Adipocyte (in vitro differentiated cells): ENCODE measurements at places on chromosomes 12 and 14.
A peak's percentile ranks its signal among the peaks of the same experiment; 100 is the strongest.

- peak; percentile 68 for DNase-seq
These were observed 33.3 kb upstream of the ACTN1 start for GRCh38 chr14:69012256-69012953.

- peak; percentile 49 for DNase-seq
These were observed 29.0 kb downstream of the TRMT5 start for GRCh38 chr14:60951776-60952435.

GRCh38 chr12:3962631-3963483, 89.7 kb upstream of the PARP11 start:
- no peak for DNase-seq

GRCh38 chr12:5097786-5098185, 54.1 kb downstream of the KCNA5 start:
- DNase-seq = no peak

DNA sequence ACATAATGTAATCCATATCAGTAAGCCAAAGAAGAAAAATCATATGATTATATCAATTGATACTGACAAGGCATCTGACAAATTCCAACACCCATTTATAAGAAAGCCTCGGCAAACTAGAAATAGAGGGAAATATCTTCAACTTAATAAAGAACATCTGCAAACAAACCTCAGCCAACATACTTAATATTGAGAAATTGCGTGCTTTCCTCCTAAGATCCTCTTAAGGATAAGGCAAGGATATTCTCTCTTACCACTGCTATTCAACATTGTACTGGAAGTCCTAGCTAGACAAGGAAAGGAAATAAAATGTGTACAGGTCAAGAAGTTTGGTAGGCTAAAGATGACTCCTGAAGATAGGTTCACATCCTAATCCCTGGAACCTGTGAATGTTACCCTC, 115.9 kb downstream of the DERA start:
- DNase-seq = peak; percentile 70

DNA sequence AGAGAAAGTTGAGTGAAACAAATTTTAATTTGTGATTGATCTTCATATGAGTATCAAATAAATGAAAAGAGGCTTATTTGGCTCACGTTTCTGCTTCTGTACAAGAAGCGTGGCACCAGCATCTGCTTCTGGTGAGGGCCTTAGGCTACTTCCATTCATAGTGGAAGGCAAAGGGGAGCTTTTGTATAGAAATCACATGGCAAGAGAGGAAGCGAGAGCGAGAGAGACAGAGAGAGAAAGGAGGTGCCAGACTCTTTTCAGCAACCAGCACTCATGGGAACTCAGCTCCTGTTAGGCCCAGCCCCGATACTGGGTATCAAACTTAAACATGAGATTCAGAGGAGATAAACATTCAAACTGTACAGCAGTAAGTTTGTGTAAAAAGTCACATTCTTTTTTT, 121.4 kb downstream of the SYNE2 start:
- no peak for DNase-seq

DNA sequence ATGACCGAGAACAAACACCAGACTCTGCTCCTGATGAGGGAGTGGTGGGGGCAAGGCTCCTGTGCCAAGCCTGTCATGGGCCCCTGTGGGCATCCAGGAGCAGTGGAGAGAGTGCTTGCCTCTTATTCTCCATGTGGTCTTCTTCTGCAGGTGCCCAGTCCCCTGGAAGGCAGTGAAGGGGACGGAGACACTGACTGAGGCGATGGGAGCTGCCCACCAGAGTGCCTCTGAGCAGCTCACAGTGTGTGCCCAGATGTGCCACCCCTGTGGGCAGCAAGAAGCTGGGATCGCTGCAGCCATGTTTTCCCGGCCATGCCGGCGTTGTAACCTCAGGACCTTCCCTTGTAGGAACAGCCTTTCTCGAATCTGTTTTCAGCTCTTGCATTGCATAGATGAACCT, 6.4 kb upstream of the EP400 start:
- DNase-seq = no peak

DNA sequence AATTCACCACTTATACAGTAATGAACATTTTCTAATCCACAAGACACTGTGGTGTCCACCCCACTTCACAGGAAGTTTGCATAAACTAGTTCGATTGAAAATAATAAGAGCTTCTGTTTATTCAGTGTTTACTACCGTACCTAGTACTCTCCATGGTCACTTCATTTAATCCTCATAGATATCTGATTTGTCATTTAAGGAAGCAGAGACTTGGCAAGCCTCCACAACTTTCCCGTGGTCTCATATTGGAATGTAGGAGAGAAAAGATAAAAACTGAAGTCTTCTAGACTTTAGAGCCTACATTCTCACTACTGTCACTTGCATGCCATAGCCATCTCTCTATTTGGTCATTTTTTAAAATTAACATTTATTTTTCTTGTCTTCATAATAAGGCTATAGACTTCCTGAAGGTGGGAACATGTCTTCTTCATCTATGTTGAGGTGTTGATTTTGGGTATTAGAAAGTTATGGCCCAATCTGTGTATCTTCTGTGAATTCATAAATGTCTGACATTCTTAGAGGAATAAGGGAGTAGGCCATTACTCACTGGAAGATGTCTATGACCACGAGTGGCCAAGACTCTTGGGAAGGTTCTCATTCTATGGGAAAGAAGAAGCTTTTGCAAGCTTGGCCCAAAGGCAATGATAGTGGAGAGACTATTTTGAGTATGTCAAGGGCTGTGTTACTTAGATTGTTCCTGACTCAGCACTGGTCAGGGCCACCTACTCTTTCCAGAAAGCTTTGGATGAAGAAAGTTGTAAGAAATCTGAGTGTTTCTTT, 423.7 kb downstream of the LRIG3 start:
- DNase-seq = no peak

DNA sequence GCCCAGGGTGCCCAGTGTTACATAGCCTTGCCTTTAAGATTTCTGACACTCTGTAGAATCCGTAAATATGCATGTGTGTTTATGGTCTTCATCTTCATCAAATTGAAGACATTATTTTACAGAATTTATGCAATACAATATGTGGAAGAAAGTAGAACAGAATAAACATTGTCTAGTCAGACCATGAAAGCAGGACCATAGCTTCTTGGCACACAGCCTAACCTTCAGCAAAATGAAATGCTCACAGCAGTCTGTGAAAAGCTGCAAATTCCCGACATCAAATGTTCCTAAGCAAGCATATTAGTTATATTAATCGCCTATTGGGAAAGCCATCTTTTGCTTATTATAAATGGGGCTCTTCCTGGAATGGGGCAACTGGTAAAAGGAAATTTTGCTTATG, 111.3 kb upstream of the GARIN2 start:
- DNase-seq = peak; percentile 7

DNA sequence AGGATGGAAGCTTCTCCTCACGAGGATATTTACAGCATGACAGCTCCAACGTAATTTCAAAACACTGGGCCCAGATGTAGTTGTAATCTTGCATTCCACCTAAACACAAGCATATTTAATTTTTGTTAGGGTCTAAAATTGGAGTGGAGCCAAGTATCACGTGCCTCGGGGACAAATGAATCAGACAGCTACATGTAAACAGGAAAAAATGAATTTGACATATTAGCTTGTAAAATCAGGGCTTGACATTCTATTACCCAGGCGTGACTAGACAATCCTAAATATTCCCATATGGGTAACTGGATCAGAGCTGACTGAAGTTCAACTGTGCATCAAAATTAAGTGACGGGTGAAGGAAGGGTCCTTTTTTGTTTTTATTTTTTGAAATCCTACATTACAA, 59.0 kb downstream of the MDM2 start:
- DNase-seq = peak; percentile 22

DNA sequence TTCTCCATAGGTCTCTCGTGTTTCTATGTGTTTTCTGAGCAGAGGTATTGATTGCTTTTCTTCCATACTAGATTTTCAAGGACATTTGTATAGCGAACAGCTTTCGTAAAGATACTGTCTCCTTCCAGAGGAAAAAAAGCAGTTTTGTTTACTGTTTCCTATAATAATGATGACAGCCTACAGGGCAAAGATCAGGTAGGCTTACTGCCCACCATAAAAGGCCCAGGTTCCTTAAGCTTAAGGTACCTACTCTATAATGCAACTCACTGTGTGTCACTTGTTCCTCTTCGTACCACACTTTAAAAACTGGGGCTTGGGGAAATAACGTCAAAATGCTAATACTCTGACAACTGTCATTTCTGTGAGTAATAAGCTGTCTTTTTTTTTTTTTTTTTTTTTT, 6.7 kb downstream of the PLCZ1 start:
- no peak for DNase-seq

- peak; percentile 63 for DNase-seq
These were observed 2.8 kb downstream of the FRMD6 start for GRCh38 chr14:51654533-51654845.
